ENCODE measurements at places on chromosomes 4 and X.

- DNase-seq: no peak
Observed at GRCh38 chr4:56164907-56165306, 216.2 kb downstream of the CEP135 start.

- DNase-seq: no peak
Observed at GRCh38 chrX:110284159-110284558, 33.7 kb downstream of the AMMECR1 start.

DNA sequence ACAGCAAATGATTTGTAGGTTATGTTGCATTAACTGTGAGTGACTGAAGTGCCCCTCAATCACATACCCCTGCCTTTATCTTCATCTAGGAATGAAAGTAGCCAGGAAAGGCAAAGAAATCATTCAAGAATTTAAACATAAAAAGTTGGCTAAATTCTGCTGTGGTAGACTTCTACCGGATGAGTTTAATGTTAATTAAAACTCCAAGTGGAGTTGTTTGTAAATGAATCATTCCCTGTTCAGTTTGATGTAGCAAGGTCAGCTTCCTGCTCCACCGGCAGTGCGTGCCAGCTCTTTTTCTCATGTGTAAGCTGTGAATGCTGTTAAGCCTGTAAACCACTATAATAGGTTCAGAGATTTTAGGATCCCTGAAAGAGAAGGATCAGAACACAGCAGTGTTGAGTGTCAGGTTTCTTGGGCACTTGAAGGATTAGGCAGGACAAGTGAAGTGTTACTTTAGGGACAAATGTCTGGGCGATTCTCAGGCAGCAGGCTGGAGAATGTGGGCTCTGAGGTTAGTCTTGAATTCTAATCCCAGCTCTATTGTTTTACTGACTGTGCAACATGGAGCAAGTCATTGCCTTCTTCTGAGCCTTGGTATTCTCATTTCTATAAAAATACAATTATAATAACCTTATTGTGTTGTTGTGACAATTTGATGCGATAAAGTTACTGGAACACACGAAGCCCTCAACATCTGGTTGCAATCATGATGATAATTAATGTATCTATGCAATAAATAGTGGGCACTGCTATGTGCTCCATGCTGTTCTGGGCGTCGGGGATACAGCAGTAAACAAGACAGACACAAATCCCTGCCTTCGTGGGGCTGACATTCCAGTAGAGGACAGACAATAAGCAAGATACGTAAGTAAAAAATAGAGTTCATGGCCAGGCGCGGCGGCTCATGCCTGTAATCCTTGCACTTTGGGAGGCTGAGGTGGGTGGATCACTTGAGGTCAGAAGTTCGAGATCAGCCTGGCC, 112.0 kb downstream of the SHROOM3 start:
- DNase-seq: no peak

- DNase-seq: no peak
Observed at GRCh38 chr4:151407466-151408379, 1.3 kb upstream of the FHIP1A start.

GRCh38 chrX:150712619-150713018, 19.4 kb downstream of the MTMR1 start:
- no peak for DNase-seq

DNA sequence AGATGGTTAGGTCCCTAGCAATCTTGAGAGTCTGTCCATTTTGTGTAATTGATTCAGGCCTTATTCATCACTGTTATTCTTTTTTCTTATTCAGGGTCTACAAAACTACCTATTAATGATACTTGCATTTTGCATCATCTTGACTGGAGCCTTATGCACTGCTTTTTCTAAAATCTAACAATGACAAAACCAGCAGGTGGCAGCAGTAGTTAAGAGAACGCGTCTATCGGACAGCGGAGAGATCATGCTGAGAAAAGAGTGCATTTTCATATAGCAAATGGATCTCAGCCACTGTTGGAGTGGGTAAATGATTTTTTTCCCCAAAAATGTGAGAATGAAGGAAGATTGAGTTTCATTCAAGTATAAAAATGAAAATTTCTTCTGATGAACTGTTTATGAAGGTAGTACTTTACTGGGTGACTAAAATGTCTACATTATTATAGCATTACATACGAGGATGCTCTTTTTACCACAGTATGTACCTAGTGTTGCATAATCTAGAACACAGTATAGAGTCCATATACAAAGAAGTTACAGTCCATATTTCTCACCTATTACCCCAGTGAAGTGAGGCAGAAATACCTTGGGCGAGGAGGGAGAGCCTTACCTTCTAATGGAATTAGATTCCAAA, 43.2 kb downstream of the TMEM144 start:
- peak; percentile 46 for DNase-seq

DNA sequence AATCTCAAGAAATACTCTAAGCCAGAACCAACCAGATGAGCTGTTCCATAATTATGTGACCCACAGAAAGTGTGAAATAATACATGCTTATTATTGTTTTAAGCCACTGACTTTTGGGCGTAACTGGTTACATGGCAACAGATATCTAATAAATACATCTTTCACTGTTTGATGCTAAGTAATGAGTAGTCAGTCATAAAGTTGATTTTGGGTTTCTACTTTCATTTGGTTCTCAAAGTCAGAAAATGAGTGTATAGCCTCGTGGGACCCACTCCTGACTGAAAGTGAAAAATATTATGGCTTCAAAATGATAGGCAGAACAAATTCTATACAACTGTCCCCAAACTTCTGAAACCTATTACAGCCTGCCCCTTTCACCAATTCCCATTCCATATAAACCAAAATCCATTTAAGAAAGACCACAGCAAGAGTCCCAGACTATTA, 88.0 kb upstream of the CBR4 start:
- DNase-seq: no peak

DNA sequence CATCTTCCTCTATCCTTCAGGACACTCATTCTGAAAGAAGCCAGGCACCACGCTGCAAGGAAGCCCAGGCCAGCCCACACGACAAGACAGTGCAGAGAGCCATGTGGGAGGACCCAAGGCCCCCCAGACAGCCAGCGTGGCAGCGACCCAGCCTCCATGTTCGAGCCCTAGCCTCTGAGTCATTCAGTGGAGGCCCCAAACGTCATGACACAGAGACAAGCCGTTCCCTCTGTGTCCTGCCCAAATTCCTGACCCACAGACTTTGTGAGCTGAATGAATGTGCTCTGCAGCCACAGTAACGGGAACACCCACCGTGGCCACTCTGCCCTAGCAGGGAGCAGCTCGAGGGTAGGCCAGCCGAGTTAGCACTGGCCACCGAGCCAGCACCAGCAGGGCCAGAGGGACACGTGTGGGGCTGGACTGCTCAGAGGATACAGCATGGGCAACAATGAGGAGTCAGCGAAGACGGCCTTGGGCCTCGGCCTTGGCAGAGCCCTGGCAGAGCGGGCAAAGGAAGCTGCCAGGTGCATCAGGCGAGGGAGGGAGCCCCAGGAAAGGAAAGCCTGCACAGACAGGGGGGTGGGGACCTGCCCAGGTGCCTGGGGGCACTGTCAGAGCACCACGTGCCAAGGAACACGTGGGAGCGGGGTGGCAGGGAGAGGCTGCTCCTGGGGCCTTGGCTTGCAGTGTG, 8.6 kb downstream of the BLOC1S4 start:
- no peak for DNase-seq

DNA sequence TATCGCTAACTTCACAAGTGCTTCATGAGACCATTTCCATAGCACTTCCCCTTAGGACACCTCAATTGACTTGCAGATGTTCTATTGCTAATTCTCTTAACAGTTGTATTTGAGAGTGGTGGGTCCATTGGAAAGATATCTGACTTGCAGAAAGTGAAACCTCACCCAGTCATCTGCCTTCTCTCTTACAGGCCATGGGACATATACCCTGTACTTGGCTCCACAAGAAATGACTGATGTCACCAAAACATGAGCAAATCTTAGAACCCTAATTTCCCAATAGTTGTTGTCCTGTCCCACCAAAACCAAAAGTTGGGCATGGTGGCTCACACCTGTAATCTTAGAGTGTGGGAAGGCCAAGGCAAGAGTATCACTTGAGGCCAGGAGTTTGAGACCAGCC, 101.9 kb upstream of the MAML3 start:
- DNase-seq: no peak

DNA sequence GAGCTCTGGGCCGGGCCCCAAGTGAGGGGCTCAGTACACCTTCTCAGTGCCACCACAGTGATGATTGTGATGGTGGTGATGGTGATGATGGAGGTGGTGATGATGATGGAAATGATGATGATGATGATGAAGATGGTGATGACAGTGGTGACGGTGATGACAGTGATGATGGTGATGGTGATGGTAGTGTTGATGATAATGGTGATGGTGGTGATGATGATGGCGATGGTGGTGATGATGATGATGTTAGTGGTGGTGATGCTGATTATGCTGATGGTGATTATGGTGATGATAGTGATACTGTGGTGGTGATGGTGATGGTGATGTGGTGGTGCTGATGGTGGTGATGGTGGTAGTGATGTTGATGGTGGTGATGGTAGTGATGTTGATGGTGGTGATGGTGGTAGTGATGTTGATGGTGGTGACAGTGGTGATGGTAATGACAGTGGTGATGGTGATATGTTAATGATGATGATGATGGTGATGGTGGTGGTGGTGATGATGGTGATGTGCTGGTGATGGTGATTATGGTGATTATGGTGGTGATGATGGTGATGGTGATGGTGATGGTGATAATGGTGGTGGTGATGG, 29.9 kb downstream of the HMX1 start:
- DNase-seq: no peak

DNA sequence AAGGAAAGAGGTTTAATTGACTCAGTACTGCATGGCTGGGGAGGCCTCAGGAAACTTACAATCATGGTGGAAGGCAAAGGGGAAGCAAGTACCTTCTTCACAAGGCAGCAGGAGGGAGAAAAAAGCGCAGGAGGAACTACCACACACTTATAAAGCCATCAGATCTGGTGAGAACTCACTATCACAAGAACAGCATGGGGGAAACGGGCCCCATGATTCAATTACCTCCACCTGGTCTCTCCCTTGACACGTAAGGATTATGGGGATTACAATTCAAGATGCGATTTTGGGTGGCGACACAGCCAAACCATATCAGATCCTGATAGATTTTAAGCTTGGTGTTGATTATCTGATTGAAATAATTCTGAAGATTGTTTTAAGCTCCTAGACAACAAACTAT, 218.7 kb downstream of the CBR4 start:
- DNase-seq: peak; percentile 8

- DNase-seq: no peak
Observed at GRCh38 chr4:38800961-38801450, 3.6 kb downstream of the TLR1 start.

DNA sequence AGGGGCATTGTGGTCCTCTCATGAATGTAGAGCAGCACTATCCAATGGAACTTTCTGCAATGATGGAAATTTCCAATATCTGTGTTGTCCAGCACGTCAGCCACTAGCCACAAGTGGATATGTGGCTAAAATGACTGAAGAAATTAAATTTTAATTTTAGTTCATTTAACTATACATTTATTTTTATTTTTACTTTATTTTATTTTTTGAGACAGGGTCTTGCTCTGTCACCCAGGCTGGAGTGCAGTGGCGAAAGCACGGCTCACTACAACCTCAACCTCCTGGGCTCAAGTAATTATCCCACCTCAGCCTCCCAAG, 13.3 kb upstream of the RBBP7 start:
- DNase-seq: no peak

DNA sequence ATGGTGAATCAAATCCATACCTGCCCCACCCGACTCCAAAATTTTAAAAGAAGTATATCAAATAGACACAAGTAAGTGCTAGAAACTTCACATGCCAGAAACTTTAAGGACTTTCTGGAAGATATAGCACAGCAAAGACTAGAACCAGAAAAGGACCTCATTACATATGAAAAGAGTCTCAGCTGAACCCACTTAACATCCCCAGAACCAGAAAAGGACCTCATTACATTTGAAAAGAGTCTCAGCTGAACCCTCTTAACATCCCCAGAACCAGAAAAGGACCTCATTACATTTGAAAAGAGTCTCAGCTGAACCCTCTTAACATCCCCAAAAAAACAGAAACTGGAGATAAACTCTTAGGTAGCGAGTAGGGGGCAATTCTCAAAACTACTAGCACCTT, 32.3 kb downstream of the STPG2 start:
- no peak for DNase-seq

GRCh38 chr4:87511500-87511899, 17.7 kb downstream of the SPARCL1 start:
- no peak for DNase-seq

DNA sequence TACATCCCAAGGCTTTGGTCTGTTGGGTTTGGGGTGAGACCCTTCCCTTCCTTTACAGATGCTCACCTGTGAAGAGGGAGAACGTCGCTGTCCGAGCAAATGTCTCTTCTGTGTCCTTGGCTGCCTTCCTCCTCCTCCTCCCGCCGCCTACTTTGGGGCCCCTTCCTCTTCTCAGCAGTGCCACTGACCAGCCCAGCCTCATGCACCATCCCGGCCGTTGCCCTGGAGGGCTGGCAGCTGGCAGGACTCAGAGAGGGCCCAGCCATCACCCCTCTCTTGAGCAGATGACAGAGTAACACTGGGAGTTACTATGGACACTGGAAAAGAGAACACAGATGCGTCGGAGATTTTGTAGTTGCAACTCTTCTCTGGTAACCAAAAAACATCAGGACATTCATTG, 68.2 kb downstream of the TRMT44 start:
- DNase-seq: no peak

- DNase-seq: no peak
Observed at GRCh38 chrX:112761242-112762207, 79.1 kb downstream of the AMOT start.

All from SK-N-DZ (cell line).